ENCODE measurements at places on chromosomes 1 and 21.
A peak's percentile ranks its signal among the peaks of the same experiment; 100 is the strongest.

DNA sequence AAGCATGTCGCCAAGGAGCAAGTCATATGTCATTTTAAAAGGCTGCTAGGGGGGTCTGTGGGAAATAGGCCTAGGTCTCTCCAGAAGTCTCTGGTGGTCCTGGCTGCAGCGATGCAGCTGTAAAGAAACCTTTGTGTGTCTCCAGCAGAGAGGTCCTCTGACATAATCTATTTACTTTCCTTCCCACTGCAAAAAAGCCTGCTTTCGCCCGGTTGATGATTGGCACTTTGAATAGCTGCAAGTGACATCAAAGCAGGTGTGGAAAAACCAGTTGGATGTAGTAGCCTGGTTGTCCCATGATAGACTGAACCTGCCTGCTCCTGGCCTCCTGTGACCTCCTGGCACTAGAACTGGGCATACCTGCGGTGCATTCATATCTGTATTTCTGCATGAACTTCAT, 13.8 kb downstream of the RASSF5 start:
- no peak for DNase-seq

DNA sequence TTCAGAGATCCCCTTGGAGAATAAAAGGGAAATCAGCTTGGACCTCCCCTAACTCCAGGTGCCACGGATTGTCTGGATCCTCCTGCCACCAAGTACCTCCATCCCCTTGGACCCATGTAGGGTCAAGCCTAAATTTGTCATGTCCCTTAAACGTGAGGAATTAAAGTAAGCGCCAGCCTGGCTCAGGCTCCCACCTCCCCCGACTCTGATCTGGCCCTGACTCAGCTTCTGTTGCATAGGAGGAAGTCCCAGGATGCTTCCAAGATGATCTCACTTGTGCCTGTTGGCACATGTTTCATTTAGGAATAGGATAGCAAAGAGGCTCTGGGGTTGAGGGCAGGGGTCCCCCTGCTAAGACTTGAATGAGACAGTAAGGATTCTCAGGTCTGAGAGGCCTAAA, 231.9 kb upstream of the JUN start:
- DNase-seq: no peak

- no peak for DNase-seq
Observed at GRCh38 chr1:54136269-54136896, 16.4 kb downstream of the CDCP2 start.

DNA sequence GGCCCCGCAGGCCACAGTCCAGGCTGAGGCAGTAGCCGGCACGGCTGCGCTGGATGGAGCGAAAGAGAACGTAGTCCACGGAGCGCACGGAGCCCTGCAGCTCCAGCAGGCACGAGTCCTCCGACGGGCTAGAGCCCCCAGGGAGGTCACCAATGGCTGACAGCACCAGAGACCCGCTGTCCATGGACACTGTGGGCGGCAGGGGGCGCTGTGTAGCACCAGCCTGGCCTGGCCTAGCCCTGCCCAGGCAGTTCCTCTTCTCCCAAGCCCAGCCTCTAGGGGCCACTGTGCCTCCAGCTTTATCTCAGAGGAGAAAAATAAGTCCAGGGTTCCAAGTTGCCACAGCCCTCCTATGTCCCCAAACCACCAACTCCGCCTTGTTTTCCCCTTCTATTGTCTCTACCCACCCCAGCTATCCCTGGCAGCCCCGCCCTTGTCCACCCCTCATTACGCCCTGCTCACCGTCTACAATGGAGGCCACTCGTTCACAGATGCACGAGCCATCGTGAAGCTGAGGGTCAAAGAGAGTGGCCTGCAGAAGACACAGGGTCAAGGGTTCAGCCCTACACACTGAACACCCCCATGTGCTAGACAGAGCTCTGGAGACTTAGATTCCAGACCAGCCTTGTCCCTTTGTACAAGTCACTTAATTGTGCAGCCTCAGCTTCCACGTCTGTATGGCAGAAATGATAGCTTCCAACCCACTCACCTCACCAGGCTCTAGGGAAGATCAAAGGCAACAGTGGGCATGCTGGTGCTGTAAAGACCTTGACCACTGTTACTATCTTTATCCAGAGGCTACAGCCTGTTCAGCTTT, 4.4 kb downstream of the ENTREP3 start:
- DNase-seq: peak; percentile 96

DNA sequence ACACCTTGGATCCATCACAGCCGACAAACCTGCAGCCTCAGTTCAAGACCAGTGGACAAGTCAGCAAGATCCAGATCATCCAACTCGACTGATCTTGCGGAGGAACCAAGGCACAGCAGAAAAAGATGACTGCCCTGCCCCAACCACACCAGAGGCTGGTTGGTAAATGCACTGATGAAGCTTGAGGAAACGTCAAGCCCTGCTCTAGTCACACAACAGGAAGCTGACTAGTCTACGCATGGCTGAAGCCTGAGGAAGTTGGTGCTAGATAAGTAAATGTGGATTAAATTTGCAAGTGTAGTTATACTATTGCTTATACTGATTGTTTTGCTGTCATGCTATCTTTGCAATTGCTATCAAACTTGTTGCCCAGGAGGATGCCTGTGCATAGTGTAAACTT, 89.0 kb downstream of the LIPI start:
- DNase-seq: peak; percentile 27

DNA sequence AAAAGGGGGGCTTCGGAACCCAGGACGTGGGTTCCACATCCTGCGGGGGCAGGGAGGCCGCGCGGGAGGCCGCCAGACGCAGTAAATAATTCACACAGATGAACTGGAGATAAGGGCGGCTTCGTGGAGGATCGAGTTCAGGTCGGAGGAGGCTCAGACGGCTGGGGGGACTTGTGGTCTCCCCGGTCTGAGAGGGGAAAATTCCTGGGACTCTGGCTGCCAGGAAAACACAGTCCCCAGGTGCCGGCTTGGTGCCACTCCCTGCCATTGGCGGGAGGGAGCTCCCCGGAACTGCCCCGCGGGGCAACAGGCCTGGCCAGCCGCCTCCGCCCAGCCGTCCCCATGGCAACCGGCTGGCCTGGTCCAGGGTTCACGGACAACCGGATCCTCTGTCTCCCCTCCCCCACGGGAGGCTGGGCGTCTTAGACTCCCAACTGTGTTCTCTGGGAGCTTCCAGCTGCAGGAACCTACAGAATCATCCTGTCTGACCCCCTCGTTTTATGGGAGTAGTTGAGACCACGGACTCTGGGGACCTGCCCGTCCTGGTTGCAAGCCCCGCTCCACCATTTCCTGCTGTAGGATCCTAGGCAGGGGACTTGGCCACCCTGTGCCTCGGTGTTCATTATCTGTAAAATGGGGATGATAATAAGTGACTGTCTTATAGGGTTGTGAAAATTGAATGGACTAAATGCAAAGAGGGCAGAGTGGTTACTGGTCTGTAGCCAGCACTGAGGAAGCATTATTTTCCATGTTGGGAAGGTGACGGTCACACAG, 9.6 kb downstream of the CAMK2N1 start:
- DNase-seq: peak; percentile 96

DNA sequence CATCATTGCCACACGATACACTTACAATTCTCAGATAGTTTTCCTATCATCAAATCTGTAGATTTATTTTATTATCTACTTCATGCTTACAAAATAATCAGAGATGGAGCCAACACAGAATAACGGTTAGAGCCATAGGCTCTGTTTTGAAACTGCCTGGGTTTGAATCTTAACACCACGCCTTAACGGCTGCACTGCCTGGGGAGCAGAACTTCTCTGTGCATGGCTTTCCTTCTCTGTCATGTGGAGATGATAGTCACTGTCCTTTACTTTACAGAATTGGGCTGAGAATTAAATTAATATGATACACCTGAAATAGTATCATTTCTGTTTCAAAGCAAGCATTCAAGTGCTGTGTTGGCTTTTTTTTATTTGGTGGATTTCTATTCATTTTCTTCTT, 177.8 kb downstream of the HMCN1 start:
- DNase-seq: no peak

DNA sequence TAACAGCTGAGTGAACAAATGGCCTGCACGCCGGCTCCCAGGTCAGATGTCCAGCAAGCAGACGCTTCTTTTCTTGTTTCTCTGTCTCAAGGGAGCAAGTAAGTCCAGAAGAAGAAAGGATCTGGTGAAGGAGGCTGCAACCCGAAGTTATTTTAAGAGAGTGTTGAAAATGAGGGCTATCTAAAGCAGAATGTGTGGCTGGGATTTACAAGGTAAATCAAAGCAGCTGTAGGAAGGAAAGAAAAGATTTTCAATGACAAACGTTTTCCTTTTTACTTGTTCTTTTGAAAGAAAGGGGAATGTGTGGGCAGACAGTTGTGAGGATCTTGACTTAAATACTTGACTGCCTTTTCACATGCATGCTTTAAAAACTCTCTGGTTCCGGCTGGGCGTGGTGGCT, 311.5 kb downstream of the KIF26B start:
- DNase-seq: no peak

DNA sequence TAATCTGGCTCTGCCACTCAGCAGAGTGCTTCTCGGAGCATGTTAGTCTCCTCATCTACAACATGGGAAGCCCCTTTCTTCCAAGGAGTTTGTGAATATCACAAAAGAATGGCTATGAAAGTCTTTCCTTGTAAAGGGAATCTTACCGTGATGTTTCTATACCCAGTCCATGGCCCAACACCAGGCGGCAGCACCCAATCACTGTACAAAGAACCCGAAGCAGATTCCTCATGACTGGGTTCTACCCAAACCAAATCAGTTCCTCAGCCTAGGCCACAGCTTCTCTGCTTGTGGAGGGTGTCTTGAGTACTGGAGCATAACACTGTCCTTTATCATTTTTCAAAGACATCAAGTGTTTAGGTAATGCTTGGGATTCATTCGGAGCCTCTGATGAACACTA, 16.6 kb upstream of the SLFNL1 start:
- DNase-seq: no peak

DNA sequence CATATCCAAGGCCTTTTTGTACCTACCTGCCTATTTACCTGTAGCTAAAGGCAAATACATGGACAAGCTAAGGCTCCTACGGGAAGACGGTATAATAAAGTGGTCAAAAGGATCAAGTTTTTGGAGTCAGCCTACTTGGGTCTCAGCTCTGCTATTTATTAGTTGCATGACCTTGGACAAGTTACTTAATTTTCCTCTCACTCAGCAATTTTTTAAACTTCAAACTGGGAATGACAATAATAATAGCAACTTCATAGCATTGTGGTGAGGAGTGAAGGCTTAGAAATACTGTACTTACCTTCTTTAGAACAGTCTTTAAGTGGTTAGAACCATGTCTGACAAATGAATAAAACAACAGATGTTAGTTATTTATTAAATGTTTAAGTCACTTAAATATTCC, 60.2 kb upstream of the SLC35F3 start:
- DNase-seq: no peak

DNA sequence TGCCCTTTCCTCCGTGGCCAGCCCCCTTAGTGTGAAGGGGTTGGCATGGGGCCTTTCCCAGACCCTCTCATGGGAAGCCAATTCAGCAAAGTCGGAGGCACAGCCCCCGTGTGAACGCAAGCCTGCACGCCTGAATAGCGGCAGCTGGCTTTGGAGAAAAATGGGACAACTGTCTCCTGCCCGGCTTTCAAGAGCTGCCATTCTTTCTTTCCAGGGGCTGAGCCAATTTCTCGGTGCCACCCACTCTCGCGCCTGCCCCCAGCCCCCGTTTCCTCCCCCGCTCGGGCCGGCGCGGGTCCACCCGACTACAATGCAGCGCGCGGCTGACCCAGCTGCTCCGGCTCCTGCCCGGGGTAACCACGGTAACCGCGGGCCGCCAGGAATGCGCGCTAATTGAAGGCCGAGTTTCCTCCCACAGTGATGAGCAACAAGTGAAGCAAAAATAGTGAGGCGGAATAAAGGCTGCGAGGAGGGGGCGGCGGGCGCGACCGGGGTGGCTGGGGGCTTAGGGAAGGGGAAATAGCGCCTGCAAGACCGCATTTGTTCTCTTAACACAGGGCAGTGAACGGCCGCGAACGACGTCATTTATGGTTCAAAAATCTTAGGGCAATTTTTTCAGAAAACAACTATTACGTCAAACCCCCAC, 27.8 kb downstream of the ILDR2 start:
- no peak for DNase-seq

GRCh38 chr1:72109916-72110315, 172.4 kb downstream of the NEGR1 start:
- no peak for DNase-seq

- DNase-seq: no peak
Observed at GRCh38 chr1:157955221-157955620, 38.2 kb upstream of the KIRREL1 start.

DNA sequence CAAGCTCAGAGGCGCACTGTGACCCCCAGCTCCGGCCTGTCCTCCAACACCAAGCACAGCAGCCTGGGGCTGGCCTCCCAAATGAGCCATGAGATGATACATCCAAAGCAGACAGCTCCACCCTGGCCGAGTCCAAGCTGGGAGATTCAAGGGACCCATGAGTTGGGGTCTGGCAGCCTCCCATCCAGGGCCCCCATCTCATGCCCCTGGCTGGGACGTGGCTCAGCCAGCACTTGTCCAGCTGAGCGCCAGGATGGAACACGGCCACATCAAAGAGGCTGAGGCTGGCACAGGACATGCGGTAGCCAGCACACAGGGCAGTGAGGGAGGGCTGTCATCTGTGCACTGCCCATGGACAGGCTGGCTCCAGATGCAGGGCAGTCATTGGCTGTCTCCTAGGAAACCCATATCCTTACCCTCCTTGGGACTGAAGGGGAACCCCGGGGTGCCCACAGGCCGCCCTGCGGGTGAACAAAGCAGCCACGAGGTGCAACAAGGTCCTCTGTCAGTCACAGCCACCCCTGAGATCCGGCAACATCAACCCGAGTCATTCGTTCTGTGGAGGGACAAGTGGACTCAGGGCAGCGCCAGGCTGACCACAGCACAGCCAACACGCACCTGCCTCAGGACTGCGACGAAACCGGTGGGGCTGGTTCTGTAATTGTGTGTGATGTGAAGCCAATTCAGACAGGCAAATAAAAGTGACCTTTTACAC, 29.1 kb downstream of the SLC19A1 start:
- peak; percentile 40 for DNase-seq

GRCh38 chr1:77288275-77288674, 6.5 kb downstream of the AK5 start:
- DNase-seq: no peak

DNA sequence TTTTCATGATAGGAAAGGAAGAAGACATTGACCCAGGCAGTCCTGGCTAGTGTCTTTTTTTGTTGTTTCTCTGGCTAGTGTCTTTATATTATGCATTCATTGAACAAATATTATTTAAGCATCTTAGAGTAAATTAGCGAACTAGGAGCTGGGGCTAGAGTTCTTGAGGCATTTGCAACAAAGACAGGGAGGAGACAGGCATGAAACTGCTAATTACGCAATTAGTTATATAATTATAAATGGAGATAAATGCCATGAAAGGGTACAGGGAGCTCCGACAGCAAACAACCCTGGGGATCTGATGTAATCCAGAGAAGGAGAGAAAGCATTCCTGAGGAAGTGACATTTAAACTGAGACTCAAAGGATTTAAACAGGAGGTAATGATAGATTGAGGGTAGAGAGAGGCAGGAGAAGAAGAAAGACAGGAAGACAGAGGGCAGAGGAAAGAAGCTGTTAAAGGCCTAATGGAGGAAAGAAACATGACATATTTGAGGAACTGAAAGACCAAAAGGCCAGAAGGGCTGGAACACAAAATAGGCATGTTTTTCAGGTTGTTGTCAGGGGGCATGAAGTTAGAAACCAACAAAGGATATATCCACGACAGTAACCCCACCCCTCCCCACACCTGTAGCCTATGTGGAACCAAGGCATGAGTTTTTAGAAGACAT, 99.5 kb upstream of the GJB5 start:
- no peak for DNase-seq
